ENCODE measurements at places on chromosomes 7 and 10.

- DNase-seq, result no peak
These were observed 302.7 kb downstream of the SUGCT start for GRCh38 chr7:40437498-40437897.

DNA sequence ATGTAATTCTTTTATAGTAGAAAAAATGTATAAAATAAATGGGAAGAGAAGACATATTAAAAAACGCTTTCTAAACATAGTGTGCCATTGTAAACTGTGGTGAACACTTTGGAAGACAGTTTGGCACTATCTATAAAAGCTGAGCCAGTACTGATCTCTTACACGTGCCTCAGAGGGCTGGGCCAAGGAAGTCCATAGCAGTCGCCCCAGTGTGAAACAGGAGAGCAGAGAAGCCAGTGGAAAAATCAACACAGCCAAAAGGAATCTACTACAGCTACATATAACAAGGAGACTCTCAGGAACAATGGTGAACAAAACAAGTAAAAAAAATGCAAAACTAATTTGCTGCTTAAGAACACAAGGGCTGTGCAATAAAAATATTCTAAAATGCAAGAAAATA lies 20.6 kb downstream of the SEPHS1 start:
- DNase-seq, result no peak

DNA sequence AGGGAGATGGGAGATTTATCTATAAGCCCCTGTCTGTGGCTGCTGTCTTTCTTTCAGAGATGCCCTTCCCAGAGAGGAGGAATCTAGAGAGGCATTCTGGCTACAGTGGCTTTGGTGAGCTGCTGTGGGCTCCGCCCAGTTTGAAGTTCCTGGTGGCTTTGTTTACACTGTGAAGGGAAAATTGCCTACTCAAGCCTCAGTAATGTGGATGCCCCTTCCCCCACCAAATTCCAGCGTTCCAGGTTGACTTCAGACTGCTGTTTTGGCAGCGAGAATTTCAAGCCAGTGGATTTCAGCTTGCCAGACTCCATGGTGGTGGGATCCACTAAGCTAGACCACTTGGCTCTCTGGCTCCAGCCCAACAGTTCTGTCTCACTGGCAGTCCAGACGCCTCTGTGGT lies 951.6 kb downstream of the CCSER2 start:
- no peak for DNase-seq

GRCh38 chr10:88289342-88289741 lies 293.8 kb downstream of the RNLS start:
- DNase-seq, result no peak

DNA sequence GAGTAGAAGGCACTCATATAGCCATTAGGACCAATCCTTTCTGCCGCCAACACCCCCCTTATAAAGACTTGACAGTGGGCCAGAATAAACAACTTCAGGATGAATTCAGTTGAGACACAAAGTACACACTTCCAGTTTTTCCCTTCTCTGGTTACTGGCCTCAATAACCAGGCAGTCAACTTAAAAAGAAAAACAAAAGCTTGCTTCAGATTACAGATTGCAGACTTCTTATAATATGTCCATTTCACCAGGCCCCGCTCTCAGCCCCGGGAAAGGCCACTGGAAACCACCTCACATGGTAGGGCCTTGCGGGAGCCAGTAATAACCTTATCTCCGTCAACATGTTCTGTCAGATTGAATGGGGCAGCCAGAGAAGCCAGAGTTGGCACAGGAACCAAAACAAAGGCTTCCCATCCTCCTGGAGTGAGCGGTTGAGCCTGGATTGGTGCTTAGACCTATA lies 108.8 kb downstream of the EGFR start:
- no peak for DNase-seq

DNA sequence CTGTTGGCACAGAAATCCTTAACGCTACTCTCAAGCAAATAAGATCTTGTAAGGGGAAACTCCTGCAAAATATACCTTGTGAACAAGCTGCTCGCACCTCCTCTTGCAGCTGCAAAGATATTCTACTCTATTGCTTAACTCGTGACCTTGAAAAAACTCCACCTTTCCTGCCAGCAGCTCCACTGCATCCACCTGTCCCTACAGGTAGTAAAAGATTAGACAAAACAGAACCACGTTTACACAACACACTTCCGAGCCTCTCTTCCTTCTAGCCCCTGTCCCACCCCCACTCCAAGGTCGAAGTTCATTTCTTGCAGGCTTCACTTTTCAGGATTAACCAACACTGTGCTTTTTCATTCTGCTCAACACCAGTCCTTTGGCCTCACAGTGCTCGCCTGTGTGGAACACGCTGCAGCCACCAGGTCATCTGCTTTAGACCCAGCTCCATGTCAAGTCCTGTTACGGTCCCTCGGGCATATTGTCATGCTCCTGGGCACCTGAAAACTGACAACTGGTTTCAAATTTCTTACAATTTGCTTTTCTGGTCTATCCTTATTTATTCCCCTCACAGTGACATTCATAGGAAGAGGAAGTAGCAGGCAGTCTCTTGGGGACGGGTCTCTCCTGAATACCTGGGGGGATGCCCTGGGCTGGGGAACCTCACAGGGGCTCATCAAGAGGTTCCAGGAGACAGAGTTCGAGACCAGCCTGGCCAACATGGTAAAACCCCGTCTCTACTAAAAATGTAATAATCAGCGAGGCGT lies 165.8 kb upstream of the KLF14 start:
- DNase-seq, result no peak

- DNase-seq, result no peak
These were observed 246.9 kb upstream of the GLI3 start for GRCh38 chr7:42483886-42484285.

DNA sequence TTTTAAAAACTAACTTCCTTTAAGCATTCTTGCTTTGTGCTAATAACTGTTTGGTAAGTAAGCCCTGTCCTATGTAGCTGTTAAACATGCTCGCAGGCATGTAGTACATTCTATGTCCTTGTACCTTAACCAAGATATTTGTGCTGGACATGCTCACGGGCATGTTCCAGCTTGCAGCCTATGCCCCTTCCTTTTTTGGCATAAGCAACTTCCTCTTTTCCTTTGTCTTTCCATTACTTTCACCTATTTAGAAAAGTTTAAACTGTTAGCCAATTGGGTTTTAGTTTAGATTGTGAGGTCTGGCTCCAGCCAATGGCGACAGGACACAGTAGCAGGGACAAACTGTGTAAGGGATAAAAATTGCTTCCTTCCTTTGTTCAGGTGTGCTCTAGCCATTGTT lies 14.4 kb upstream of the APBB1IP start:
- DNase-seq, result no peak

DNA sequence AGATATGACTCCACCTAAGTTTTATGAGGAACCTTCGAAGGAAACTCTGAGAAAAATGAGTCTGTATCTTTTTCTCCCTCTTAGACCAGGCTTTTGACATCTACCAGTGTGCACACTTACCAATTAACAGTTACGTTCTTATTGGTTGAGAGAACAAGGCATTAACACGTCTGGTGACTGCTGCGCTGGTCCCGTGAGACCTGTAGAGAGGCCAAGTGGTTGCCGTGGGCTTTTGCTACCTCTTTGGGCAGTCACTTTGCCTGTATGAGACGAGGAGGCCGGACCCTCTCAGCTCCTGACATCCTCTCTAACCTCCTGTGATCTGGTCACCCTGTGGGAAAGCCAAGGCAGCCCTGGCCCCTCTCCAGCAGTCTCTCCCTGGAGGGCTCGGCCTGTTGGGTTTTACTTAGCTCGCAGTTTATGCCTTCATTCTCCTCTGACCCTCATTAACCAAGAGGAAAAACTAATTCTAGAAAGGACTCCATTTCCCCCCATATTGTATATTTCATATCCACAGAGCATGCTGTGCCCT lies 513.9 kb upstream of the GALNT17 start:
- no peak for DNase-seq

GRCh38 chr7:4775848-4776623 lies 613 bp downstream of the AP5Z1 start:
- DNase-seq, result peak; percentile 79

- DNase-seq, result peak; percentile 22
These were observed 122.3 kb downstream of the SPDYE5 start for GRCh38 chr7:75614401-75614800.

GRCh38 chr10:122962405-122962804 lies 8.4 kb upstream of the C10orf88 start:
- DNase-seq, result peak; percentile 12

DNA sequence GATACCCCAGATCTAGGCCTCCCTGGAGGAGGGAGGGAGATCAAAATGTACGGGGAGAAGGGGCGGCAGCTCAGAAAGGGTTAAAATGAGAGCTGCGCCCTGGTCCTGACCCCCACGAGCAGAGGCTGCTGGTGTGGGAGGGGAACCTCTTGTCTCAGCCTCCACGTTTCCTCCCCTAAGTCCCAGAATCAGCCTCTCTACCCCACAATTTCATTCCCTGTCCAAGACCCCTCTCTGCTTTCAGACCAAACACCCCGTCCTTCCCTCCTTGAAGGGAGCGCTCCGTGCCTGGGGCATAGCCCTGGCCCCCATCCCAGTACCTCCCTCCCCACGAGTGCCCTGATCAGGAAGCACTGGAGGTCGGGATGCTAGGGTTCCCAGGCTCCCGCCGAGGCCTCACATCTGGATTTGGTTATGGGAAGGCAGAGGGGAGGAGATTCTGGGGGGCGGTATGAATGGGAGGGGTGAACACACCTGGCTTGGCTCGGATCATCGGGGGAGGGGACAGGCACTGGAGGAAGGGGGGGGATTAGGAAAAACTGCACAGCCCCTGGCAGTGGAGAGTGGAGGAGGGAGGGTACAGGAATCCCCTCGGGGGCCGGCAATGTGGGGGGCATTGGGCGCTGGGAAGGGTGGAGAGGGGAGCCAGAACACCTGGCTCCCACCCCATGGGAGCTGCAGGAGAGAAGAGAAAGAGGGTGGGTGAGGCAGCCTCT lies 2.7 kb downstream of the EPHB4 start:
- no peak for DNase-seq

DNA sequence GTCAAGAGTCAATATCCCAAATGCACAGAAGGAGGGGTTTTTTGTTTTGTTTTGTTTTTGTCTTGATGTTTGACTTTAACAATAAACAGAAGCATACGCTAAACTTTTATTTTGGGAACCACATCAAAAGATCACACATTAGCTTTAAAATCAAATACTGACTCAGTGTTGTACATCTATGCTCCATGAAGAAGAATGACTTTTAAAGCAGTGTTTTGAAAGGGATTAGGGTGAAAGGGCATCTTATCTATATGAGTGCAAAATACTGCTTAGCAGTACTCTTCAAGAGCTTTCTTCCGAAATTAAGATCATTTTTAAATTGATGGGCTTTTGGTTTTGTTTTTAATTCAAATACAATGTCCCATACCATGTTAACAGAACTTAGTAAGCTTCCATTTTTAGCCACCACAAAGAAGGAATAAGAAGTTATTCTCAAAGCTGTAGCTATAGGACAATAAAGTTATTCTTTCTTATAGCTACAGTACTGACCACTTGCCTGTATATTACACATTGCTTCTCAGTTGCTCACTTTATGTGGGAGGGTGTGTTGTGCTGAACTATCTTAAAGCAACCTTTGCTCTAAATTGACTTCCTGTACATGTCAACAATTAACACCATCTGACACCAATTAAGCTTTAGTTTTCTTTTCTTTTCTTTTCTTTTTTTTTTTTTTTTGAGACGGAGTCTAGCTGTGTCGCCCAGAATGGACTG lies 144.3 kb upstream of the KAT6B start:
- no peak for DNase-seq

DNA sequence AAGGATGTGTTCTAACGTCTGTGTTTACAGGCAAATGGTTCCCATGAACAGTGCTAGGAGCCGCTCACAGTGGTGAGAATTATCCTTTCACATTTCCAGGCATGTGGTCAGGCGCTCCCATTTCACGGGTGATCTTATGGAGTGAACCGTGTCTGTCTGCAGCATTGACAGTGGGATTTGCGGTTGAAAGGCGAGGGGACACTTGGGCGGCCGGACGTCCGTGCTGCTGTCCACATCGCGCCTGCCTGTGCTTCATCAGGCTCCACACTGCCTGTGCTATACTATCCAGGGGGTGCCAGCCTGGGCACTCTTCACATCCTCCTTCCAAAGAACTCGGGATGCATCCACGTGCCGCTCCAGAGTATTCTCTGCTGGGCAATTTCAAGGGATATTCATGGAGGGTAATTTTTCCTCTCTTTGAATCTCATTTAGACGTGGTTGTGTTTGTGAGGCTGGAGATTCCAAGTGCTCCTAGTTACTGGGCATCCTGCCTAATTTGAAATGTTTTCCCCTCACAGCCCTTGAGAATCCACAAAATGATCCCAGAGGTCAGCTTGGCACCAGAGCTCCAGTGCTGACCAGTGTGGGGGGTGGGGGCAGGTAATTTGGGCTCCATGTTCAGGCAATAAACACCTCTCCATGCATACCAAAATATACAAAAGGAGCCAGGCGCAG lies 61.9 kb upstream of the EBF3 start:
- no peak for DNase-seq

DNA sequence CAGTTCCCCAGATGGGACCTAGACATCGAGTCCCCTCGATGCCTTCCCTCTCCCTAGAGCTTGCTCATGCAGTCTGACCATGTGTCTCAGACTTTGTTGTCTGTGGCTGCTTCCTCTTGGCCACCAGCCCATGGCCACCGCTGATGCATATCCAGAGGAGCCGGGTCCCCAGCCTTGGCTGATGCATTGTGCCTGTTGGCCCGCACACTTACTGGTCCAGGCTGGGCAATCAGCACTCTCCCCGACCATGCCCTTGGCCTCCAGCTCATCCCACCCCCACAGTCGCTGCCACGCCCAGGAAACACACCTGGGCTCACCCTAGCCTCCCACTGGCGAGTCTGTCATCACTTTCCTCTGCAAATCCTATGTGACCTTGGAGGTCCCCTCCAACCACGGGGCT lies 10.1 kb downstream of the NPC1L1 start:
- DNase-seq, result peak; percentile 7

DNA sequence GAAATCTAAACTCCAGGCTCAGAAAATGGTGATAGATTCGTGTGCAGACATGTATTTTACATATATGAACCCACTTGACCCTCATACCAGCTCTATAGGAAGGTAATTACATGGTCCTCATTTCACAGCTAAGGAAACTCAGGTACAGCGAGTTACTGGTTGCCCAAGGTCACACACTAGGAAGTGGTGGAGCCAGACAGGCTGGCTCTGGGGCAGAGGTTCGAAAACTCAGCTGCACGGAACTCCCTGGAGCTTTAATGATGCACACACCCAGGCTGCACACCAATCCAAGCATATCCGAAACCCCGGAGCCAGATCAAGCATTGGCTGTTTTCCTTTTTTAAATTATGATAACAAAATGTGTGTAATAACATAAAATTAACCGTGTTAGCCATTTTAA lies 172.4 kb downstream of the COBL start:
- DNase-seq, result no peak

- no peak for DNase-seq
These were observed 31.6 kb downstream of the GRB10 start for GRCh38 chr7:50751146-50751545.

- DNase-seq, result peak; percentile 69
These were observed 112.9 kb downstream of the COL13A1 start for GRCh38 chr10:69914398-69915214.

GRCh38 chr7:51070151-51070550 lies 246.5 kb downstream of the COBL start:
- no peak for DNase-seq
